ENCODE measurements at places on chromosomes 11 and 22. TPM values are rescaled to one million over a fixed set of nuclear protein-coding genes. Genes with fewer than 3 reads are reported as not detected.

Gene SCO2
- total RNA-seq, result 1.2 TPM

Gene PARVG
- 2.1 TPM for total RNA-seq

Gene IL17RA
- 8.0 TPM for total RNA-seq

Gene APOL6
- 8.1 TPM for total RNA-seq

Gene MUC6
- not detected for total RNA-seq

Gene CHCHD10
- 124 TPM for total RNA-seq

Gene OR5A1
- not detected for total RNA-seq

Gene PIWIL4
- 0.80 TPM for total RNA-seq

Gene KCNJ1
- total RNA-seq, result not detected

Gene FOLH1
- total RNA-seq, result 3.2 TPM

Gene ZBTB3
- 8.0 TPM for total RNA-seq

Gene CABP4
- 0.24 TPM for total RNA-seq

Gene GGT1
- total RNA-seq, result 2.9 TPM

Gene PGA4
- total RNA-seq, result not detected

Gene CSNK2A3
- total RNA-seq, result 0.84 TPM

Gene CASP4
- 77.3 TPM for total RNA-seq

Gene DENND5A
- total RNA-seq, result 13.2 TPM

Gene ADM2
- 11.7 TPM for total RNA-seq

Data from esophagus mucosa (tissue), 1 donor.